ENCODE measurements at places on chromosomes 7 and 10. TPM values are rescaled to one million over a fixed set of nuclear protein-coding genes. Genes with fewer than 3 reads are reported as not detected.

CFAP70 gene
- 5.0 TPM for total RNA-seq

FGFR2 gene
- total RNA-seq: 0.89 TPM

CCDC3 gene
- 24.7 TPM for total RNA-seq

ITIH5 gene
- total RNA-seq: 1.1 TPM

- no peak for DNase-seq
- H3K27ac ChIP-seq: no peak overlapping the region
- no peaks in the 10 kb centered on the region for H3K36me3 ChIP-seq
Observed at GRCh38 chr10:33073641-33074415, 115.8 kb upstream of the ITGB1 start.

DNA sequence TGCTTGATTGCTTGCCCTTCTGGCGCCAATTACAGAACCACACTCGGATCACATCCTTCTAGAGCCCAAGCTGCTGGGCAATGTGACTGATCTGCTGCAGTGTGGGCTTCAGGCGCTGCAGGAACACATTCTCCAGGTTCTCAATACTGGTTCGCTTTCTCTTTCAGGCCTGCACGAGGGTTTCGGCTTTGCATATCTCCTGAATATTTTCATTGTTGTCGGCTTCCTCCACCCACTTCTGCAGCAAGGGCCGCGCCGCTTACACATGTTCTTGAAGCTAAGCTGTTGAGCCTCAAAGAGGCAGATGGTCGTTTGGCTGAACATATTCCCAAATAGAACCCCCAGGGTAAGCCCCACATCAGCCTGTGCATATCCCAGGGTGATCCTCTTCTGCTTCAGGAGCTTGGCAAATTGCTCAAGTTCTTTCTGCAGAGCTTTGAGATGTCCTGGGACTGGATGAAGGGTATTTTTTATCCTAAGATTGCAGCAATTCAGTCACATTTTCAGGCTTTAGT is 64.6 kb downstream of the HERC4 start:
- no peak overlapping the region for H3K27ac ChIP-seq
- no peaks in the 10 kb centered on the region for H3K27me3 ChIP-seq
- no peaks in the 10 kb centered on the region for H3K4me1 ChIP-seq
- peaks cover 37% of the 10 kb centered on the region for H3K36me3 ChIP-seq
